CD4-positive, alpha-beta T cell treated with Interleukin-17A for 4 hours (primary cell): ENCODE measurements at places on chromosomes 7 and 10.

DNA sequence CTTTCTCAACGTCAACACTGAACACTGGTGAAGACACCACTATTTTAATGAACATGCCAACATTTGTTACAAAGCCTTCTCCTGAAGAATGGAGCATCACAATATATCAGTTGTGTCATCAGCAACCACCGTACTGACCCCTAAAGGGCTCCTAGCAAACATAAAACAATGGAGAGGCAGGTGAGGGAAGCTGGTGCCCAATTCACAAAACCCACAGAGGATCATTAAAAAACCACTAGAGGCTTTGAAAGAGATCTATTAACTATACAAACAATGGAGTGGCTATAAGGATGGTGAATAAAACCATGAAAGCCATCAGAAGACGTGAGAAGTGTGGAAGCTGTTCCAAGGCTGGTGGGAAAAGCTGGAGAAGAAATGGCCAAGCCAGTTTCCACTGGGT is 150.8 kb downstream of the FAM107B start:
- no peak for DNase-seq

GRCh38 chr7:116802746-116803152 is 59.6 kb upstream of the CAPZA2 start:
- DNase-seq = no peak

- no peak for DNase-seq
Measured at GRCh38 chr7:48497521-48497920, 326.3 kb downstream of the ABCA13 start.

GRCh38 chr10:112302335-112302734 is 19.1 kb downstream of the TECTB start:
- DNase-seq = no peak

DNA sequence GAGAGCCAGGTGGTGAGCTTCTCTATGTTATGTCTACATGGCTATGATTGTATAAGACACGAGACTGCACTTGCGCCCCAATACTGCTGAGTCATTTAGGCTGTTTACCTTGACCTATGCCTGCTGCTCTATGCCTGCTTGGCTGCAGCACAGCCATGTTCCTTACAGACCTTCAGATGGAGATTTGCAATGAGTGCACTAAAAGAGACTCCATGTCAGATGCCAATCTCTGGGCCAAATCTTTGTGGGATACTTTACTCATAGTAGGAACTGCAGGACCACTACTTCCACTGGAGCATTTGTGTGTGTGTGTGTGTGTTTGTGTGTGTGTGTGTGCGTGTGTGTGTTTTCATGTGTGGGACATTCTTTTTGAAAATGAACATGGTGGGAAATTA is 50.0 kb upstream of the KMT2E start:
- no peak for DNase-seq

- no peak for DNase-seq
Measured at GRCh38 chr7:79176859-79177477, 276.5 kb downstream of the MAGI2 start.
